ENCODE measurements at places on chromosomes 16 and 17. TPM values are rescaled to one million over a fixed set of nuclear protein-coding genes. Genes with fewer than 3 reads are reported as not detected.

GRCh38 chr17:46003907-46004748 lies 5.1 kb downstream of the STH start:
- DNase-seq: no peak
- no peaks in the 10 kb centered on the region for H3K36me3 ChIP-seq
- peaks cover 6% of the 10 kb centered on the region for H3K27me3 ChIP-seq
- no peaks in the 10 kb centered on the region for H3K4me1 ChIP-seq
- H3K27ac ChIP-seq: no peak overlapping the region

Gene TBX21
- total RNA-seq: 45.5 TPM

Gene LRRC36
- 3.1 TPM for total RNA-seq

Gene TP53TG3F
- total RNA-seq: not detected

Gene KRT24
- not detected for total RNA-seq
